Ascending aorta (tissue), 2 donors: ENCODE measurements at places on chromosomes 5 and 9.

DNA sequence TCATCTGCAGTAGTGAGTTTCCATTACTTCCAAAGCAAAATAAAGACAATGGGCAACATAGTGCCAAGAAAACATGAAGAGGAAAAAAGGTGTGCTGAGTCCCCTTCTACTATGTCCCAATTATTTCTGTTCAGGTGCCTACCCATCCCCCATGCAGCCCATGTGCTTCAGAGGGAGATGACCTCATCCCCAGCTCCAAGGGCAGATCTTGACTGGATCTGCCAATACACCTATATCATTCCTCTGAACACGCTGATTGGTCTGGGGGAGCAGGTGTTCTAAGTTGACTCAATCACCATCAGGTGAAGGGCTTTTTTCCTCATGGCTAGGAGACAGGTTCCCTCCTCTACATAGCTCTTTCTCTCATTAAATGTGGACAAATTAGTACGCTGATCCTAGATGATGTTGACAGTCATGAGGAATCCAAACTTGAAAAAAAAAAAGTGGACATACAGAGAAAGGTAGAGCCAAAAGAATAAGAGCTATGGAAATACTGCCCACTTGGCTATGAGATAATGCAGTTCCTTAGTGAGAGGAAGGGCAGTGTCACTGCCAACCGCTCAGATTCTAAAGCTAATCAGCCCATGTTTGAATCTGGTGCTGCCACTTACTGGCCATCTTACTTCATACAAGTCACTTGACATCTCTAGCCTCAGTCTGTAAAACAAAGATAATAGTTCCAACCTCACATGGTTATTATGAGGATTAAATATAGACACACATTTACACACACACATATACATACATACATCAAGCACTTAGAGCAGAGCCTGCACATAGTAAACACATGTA, 23.1 kb downstream of the PRELID2 start:
- no peak for DNase-seq

- DNase-seq: no peak
Measured at GRCh38 chr9:89801742-89802670, 197.2 kb downstream of the GADD45G start.

GRCh38 chr5:76294573-76294972, 108.5 kb upstream of the IQGAP2 start:
- no peak for DNase-seq

- DNase-seq: no peak
Measured at GRCh38 chr9:135600296-135600817, 38.8 kb downstream of the PAEP start.

GRCh38 chr5:76065258-76065657, 17.9 kb upstream of the SV2C start:
- DNase-seq: no peak

DNA sequence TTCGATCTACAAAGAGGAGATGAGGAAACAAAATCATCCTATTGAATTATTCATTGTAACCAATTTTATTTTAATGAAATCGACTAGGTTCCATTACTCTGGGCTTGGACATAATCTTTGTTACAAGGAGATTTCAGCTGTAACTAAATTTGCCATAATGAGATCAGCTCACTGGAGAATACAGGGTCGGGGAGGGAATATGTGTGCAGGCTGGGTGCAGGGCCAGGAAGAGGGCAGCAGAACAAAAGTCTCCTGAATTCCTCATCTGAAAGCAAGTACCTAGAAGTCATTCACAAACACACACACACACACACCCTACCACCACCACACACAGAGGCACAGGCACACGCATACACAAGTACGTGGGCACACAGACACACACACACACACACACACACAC, 151.2 kb downstream of the PAPPA start:
- no peak for DNase-seq

DNA sequence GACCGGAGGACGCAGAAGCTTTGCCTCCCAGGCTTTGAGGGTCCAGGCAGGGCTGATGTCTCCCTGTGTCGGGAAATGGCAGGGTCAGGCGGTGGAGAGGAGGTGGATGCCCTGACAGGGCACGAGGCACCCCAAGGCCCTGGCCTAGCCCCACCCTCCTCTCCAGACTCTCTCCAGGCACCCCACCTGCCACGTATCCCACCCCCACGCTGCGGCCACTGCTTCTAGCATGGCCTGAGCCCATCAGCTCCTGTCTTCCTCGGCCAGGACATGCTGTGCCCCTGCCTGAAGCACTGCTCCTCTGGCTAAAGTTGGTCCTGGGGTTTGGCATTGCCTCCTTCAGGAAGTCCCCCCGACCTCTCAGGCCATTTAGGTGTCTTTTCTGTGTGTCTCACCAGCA, 64.2 kb upstream of the RXRA start:
- DNase-seq: no peak

DNA sequence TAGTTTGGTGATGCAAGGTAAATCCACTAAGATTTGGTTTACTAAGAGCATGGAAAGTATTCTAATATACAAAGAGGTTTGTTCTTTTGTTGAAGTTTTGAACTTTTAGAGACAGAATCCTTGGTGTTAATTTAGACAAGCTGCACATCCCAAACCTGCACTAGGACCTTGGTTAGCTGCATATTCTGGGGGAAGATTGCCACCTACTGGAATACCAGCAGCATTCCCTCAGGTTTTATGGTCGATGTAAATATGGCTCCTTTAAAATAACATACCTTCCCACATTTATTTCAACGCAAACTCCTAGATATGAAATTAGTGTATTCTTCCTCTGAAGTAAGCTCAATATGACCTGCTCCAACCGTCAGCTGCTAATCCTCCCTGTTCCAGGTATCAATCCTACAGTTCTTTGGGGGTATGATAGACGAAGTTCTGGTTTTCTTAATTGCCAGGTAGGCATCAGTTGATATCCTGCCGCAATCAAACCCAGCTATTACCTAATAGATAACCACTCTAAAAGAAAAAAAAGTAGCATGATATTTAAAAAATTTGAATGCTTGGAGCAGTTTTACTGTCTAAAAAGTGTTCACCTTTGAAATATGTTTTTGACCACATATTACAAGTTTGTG, 624.1 kb downstream of the ISL1 start:
- no peak for DNase-seq

DNA sequence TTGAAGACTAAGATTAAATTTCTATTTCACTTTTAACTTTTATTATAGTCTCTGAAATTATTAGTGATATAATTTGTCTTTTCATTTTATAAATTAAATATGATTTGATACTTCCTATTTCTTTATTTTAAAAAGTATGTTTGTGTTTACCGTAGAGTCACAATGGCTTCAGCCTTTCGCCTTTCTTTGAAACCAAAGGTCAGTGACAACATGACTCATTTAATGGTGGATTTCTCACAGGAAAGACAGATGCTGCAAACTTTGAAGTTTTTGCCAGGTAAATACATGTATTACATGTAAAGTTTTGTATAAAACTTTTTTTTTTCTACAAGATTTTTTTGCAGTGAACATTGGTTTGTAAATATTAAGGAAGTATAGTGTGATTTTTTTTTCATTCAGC, 36.4 kb downstream of the FSD1L start:
- no peak for DNase-seq

DNA sequence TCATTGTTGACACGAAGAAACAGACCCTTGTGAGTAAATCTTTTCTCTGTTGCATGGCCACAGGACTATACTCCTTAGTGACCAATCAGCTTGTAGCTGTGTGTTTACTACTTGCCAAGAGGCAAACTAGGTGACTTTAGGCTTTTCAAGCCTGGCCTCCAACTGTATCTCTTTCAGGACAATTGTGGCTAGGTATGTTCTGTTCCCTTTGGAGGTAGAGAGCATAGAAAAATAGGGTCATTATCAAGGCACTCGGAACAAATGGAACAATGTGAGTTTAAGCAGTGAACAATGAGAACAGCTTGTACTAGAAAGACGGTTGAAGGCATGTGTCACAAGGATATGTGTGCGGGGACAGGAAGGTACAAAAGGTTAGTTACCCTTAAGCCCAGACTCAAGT, 48.1 kb downstream of the SLC46A2 start:
- DNase-seq: no peak

DNA sequence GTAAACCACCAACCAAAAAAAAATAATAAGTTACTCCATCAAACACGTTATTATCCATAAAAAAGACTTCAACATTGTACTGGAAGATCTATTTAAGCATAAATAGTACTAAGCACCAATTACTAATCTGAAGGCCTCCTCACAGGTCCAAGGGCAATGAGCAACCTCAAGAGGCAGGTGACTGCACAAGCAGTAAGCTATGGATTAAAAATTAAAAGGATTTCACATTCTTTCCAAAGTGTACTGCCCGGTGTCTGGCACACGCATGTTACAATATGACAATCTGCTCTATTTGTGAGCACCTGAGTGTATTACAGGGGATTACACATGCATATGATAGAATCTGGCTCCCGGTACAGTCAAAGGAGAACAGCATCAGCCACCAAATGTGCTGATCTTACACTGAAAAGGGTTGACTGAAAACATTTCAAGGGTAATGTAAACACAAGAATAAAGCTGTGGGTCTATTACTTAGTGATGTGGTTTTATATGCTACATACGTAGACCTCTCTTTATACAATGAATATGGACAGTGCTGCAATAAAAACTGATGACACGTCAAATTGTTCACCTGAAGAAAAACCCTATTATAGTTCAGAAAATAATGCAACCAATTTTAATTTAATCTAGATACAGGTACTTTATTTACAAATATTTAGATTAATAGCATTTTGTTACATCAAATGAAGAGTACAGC, 22.8 kb downstream of the RAB14 start:
- no peak for DNase-seq

DNA sequence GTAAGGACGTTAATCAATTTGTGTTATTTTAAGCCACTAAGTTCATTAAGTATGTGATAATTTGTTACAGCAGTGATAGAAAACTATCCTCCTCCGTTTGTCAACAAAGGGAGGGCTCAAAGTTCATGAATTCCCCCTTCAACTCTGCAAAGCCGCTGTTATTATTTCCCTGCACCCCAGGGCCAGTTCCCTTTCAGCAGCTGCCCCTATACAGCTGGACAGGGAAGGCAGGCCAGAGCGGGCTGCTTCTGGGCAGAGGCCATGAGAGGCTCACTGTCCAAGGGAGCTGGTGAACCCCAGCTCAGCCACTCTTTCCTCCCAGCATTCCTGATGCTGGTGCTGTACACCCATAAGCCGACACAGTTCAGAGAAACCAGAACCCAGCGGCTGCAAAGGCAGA, 102.4 kb upstream of the GPR151 start:
- no peak for DNase-seq

DNA sequence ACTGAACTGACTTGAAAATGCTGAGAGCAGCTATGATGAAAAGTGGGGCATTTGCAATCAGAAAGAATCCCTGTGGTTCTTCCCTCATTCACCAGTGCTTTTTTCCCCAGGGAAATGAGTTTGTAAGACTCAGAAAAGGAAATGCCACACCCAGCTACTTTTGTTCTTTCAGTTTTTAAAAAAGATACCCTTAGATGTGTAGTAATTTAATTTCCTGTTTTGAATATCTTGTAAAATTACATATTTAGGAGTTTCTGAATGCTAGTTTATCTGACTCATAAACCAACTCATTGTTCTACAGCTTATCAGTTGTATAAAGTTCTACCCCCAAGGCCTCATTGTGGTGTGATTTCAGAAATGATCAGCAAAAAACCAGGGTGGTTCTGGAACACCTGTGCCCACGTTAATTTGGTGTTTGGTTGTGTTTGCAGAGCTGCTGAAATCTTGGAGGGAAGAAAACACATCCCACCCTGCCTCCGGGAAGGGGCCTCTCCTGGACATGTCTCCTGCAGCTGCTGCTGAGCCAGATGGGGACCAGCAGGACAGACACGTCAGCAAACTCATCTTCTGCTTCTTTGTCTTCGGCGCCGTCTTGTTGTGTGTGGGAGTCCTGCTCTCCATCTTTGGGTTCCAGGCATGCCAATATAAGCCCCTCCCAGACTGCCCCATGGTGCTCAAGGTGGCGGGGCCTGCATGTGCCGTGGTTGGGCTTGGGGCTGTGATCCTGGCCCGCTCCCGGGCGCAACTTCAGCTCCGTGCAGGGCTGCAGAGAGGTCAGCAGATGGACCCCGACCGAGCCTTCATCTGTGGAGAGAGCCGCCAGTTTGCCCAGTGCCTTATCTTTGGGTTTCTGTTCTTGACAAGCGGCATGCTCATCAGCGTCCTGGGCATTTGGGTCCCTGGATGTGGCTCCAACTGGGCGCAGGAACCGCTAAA, 2.8 kb downstream of the TMEM171 start:
- no peak for DNase-seq

GRCh38 chr9:78023003-78023741, 8.4 kb downstream of the GNAQ start:
- DNase-seq: peak; percentile 73

- no peak for DNase-seq
Measured at GRCh38 chr5:33408816-33409215, 31.9 kb upstream of the TARS1 start.

DNA sequence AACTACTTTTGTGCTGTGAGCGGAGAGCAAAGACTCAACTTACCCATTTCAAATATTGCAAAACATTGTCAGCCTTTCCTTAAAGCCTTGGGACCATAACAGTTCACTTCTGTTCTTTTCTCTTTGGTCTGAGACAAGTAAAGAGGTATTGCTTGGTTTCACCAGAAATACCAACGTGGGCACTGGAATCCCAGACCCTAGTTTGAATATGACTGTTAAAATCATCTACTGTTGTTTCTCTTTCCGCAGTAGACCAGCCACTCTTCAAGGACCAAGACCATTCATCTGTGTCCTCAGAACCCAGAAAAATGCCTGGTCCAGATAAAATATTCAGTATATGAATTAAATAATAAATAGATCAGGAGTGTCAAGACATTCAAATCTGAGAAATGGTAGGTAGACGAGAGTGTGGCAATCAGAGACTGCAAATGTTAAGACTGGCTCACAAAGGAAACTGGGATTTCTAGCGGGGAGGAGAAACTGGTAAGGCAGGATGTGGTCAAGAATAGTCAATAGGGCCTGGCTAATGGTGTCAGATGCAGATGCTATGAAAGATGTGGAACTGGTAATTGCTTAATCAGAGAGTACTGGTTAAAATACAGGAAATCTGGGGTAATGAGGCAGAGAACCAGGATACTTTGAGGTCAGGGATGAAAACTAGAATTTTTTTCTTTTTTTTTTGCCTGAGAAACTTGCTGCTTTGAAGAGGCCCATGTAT, 82.1 kb upstream of the IL33 start:
- DNase-seq: no peak

GRCh38 chr5:53087171-53087570, 22.4 kb downstream of the MOCS2 start:
- DNase-seq: no peak

GRCh38 chr9:23587903-23588302, 238.1 kb downstream of the ELAVL2 start:
- no peak for DNase-seq

- DNase-seq: no peak
Measured at GRCh38 chr9:98010445-98010844, 27.3 kb downstream of the ANP32B start.

- DNase-seq: no peak
Measured at GRCh38 chr5:152077-152476, 39.2 kb upstream of the LRRC14B start.

DNA sequence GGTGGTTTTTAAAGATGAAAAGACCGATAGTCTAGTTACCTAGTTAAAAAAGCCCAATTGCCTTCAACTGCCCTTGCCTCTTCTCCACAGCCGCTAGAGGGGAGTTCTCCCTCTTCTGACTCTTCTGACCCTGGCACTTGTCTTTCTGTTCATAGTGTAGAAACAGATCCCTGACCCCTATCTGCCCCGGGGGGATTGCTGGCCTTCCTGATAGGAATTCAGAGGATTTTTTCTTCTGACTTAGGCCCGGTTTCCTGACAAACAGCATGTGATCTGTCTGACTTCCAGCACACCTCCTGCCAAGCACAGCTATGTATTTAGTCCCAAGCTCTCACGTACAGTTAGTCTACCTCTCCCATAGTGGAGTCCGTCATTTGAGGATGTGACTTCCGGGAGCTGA, 5.0 kb upstream of the TMEM268 start:
- DNase-seq: no peak

GRCh38 chr9:71684566-71684965, 83.7 kb downstream of the CEMIP2 start:
- no peak for DNase-seq
